ENCODE measurements at places on chromosomes 1 and 21.

GRCh38 chr1:170254371-170254770 is 108.6 kb downstream of the NTMT2 start:
- no peak for DNase-seq

DNA sequence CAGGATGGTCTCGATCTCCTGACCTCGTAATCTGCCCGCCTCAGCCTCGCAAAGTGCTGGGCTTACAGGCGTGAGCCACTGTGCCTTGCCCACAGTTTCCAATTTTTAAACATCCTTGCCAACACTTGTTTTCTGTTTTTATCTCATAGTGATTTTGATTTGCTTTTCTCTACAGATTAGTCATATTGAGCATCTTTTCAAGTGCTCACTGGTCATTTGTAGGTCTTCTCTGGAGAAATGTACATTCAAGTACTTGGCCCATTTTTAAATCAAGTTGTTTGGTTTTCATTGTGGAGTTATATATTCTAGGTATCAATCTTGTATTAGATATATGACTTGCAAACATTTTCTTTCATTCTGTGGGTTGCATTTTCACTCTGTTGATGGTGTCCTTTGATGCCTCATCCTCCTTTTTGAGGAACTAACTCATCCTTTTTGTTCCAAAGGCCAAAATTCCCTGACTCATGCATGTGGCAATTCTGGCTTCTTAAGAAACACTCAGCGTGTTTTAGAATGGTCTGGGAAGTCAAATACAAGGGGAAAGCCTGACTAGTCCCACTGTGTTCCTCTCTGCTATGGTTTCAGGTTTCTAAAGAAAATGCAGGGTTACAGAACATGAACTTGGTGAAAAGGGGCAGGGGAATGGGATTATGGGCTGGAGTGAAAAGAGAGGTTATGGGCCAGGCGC is 37.3 kb downstream of the PTAFR start:
- DNase-seq, result no peak

GRCh38 chr1:7690496-7691182 is 80.5 kb upstream of the VAMP3 start:
- DNase-seq, result no peak

- DNase-seq, result no peak
Observed at GRCh38 chr1:20197329-20197791, 11.0 kb upstream of the PLA2G2C start.

GRCh38 chr1:117150316-117150715 is 28.8 kb upstream of the TRIM45 start:
- no peak for DNase-seq

- DNase-seq, result no peak
Observed at GRCh38 chr1:58331156-58331555, 215.4 kb downstream of the OMA1 start.

DNA sequence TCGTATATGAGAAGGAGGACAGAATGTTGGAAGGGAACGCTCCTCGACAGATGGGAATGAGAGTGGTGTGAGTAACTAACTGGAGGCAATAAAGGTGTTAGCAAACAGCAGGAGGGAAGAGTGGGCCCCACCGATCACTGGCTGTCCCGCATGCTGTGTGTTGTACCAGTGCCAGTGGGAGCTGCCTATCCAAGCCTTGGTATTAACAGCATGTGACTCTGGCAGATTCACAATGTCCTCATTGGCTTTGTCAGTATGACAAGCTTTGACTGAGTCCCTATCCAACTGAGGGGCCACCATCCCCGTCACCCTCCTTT is 188.3 kb downstream of the NRIP1 start:
- no peak for DNase-seq

DNA sequence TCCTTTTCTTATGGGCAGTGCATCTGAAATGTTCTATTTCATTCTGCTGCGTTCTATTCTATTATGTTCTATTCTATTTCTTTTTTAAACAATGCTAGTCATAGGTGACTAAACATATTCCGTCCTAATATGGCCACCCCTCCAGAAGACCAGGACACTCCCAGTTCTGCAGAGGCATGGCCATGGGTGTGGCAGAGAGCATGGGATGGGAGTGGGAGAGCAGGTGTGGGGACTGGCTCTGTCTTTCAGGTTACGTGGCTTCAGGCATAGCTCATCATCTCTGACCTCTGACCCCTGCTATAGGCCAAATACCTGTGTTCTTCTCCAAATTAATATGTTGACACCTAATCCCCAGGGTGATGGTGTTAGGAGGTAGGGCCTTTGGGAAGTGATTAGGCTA is 33.4 kb upstream of the TLR5 start:
- no peak for DNase-seq

GRCh38 chr21:31873696-31874599 is 1.1 kb downstream of the HUNK start:
- DNase-seq, result peak; percentile 47

GRCh38 chr21:41643246-41643966 is 123.4 kb downstream of the RIPK4 start:
- DNase-seq, result no peak

DNA sequence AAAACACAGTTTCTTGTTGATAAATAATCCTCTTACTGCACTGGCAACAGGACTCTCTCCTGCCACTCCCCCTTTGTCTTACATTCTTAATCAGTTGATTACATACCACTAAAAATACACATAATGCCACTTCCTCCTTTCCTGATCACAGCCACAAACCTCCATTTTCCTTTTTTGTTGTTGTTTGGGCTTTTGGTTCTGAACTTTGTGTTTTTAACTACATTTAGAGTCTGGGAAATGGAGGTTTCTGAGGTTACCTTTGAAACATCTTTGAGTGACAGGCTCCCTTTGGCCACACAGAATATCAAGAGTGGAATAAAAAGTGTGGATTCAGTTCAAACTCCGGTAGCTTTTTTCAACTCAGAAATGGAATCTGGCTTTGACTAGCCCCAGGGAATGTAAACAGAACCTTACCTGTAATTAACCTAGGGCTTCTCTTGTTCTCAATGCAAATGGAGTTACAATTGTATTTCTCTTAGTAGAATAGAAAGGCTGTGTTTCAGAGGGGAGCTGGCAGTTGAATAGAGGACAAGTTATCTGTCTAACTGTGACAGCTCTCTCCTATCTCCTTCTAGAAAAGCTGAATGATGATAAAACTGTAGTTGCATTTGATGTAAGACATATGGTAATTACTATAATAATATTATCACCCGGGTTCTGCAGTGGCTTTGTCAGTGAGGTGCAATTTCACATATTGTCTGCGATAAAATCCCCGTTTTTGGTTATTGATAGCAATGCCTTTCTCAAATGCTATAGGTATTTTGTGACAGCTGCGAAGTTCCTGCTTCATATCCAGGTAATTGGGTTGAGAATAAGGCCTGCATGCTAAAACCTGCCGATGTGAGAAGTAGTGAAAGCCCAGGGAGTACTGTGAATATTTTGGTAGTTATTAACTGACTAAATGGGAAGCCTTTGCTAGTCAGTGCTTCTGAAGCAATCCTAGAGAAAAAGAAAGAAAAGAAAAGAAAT is 66.9 kb downstream of the ST6GALNAC5 start:
- no peak for DNase-seq

- DNase-seq, result no peak
Observed at GRCh38 chr21:45261093-45261492, 26.6 kb downstream of the POFUT2 start.

DNA sequence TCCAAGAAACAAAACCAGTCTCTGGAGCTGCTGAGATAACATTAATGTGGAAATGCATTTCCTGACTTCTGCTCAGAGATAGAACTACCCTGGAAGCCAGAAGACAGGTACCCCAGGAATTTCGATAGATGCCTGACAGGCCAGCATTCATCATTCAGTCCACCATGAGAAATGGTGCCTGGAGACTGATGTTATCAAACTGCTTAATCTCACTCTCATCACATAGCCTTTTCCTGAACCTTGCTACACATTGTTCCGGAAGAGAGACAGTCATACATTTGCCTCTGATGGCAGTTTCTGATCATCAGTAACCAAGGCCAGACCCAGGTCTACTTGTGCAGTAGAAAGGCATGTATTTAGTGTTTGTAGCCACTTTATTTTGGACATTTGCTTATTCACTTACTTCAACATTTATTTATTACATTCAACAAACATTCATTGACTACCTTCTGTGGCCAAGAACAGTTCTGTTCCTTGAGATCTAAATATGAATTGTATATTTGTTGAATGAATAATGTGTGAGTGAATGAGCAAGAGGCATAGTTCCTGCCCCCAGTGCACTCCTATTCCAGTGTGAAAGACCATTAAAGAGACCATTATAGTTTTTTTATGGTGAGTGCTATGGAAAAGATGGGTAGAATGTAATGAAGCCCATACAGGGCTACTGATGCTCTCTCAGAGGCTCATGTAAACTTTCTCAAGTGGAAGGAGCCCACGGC is 485.7 kb downstream of the NUF2 start:
- DNase-seq, result no peak

DNA sequence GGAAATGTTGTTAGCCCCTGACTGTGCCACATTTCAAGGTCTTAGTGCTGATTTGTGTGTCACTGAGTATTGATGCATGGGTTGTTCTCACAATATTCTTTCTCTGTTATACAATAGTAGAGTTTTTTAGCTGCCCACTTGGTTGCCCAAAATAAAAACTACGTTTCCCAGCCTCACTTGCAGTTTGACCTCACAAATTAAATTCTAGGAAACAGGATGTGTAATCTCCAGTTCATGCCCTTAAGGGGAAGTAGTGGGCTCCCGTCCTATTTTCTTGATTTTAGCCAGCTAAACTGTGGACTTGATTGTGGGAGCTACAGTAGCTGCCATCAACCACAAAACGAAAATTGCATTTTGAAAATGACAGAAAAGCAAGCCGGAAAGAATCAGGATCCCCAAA is 27.3 kb upstream of the LAMC1 start:
- DNase-seq, result no peak

DNA sequence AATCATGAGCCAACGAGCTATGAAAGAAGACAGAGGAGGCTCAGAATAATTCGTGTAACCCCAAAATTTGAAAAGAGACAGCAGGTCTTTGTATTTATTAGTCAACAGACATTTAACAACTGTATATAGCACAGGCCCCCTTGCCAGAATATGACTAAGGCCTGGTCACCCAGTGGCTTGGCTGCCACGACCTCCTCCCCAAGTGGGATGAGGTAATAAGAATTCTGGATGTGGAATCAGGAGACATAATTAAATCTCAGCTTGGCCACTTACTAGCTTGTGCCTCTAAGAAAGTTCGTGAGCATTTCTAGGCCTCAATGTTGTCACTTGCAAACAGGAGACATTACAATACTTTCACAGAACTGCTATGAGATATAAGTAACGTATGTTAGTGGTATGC is 134.2 kb upstream of the TNFSF4 start:
- DNase-seq, result no peak

- DNase-seq, result no peak
Observed at GRCh38 chr1:164709126-164709525, 150.1 kb downstream of the PBX1 start.

- DNase-seq, result no peak
Observed at GRCh38 chr1:93779540-93780165, 98.0 kb upstream of the BCAR3 start.

GRCh38 chr21:41598561-41599431 is 90.8 kb upstream of the TMPRSS2 start:
- DNase-seq, result no peak

DNA sequence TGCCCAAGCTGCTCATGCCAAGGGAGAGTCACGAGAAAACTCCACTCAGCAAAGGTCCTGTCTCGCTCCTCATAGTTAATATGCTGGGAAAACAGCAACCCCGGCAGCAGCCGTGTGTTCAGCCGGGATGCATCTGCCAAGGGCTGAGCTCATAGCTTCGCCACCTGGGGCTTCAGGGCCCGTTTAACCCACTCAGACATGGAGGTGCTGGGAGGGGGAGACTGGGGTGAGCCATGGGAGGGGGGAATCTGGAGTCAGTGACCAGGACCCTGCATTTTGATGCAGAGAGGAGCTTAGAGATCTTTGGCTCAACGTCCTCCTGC is 283.4 kb downstream of the PTPRU start:
- no peak for DNase-seq

DNA sequence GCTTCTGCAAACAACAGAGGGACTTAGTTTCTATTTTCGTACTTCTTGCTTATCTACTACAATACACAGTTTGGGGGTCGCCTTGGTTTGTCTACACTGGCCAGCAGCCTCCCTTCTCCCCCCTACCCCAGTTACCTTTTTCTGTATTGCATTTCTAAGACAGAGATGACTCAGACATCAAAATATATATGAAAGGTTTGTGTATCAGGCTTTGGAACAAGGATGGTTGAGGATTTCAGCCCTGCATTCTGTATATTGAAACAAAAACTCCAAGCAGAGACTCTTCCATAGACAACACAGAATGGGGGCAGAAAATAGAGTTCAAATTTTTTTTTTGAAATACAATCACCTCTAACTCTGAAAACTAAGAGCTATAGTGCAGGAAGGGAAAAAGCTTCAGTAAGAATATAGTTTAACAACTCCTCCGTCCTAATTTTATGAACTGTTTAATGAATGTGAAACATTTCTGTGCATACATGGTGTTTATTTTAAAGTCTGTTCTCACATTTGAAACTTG is 1.9 kb downstream of the SAMD13 start:
- no peak for DNase-seq

- no peak for DNase-seq
Observed at GRCh38 chr1:115911294-115911693, 65.0 kb upstream of the SLC22A15 start.

DNA sequence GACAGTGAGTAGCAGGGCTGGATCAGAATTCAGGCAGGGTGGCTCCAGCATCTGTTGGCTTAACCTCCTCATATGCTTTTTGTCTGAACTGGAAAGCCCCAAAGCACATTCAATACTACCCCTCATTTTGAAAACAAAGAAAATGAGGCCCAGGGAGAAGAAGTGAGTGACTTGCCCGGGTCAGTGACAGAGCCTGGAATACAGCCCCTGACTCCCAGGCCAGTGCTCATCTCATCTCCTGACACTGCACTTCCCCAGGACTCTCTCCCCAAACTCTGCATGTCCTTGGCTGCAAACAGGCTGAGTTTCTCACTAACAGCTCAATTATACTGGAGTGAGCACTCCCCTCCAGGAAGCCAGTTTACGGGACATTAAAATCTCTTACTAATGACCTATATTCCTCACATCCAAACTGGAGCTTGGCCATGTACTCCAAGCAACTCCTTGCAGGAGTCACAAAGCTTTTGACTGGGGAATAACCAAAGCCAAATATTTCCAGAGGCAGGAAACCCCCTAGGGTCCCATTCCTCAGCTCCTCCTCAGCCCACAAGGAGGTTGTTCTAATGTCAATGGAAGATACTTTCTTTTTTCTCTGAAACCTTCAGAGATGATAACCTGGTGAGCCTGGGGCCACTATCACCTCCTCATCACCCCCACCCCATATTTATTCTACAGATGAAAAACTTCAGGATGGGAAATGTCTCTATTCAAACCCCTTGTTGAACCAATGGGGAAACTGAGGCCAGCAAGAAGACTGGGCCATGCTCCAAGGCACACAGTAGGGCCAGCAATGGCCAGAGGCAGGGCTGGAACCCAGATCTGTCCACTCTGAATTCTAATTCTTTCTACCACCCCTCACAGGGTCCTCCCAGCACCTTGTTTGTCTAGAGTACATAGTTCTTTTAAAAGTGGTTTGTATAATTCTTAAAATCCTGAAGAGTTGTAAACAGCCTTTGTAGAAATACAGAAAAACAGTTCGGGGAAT is 127.0 kb downstream of the PLPP3 start:
- no peak for DNase-seq

Data from NCI-H1930 (cell line).